ENCODE measurements at places on chromosomes 3 and 15. TPM values are rescaled to one million over a fixed set of nuclear protein-coding genes. Genes with fewer than 3 reads are reported as not detected.

EXD1 gene
- total RNA-seq = not detected

DNA sequence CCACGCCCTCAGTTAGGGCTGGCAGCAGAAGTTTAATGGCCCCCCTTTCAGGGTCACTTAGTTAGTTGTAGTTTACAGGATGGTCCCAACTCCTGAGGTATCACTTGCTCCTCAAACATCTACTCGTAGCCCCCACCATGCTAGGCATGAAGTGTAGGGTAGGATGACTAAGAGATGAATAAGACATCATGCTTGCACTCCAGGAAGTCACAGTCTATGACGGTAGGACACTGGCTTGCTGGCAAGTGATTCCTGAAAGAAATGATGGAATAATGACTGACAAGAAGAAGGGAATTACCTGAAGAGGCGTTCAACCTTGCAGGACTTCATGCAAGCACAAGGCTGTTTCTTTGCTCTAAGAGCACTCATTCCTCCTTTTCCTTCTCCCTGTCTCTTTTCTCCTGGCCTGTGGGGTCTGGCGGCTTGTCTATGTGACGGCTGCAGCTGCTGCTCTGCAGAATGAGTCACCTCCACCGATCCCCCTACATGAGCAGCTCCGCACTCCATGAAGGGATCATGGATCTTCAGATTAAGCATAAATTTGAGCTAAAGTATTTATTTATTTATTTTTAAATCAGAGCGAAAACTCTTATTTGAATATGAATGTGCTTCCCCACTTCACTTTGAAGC is 82.9 kb upstream of the BOC start:
- no peak for DNase-seq

GRCh38 chr3:197343656-197344408 is 45.4 kb upstream of the DLG1 start:
- no peak for DNase-seq

GRCh38 chr3:24237971-24238706 is 256.5 kb downstream of the THRB start:
- peak; percentile 11 for DNase-seq

DNA sequence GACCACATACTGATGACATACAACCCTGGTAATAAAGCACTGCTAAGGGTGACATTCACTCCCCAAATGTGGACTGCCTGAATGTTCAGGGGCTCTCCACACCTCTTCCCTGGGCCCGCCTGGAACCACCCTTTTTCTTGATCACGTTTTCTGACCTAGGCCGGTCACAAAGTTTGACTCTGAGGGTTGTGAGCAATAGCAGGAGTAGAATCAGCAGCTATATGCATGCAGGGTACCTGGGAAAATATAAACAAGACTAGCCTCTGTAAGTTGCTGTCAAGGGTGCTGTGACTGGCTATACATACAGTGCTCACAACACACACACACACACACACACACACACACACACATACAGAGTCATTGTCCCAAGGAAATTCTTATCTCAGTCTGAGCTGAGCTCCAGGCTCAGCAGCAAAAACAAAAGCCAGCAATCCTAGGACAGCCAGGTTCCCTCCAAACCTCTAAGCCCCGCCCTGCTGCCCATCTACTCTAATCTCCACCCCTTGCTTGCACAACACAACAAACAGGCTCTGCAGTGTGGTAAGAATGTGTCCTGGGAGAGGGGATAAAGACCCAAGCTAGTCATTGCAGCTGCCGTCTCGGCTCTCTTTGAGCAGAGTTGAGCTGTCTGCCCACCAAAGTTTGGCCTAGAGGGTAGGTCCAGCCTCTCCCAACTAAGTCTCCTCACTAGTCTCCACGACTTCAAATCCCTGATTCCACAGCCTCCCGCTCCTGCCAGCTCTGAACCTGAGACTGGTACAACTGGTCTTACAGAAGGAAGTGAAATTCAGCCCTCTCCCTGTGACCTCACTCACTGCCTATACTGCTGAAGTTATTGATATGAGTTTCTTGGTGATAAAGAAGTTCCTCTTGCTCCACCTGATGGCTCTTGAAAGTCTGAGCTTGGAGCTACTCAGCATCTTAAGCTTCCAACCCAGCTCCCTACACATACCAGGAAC is 2.2 kb downstream of the BMF start:
- no peak for DNase-seq

TIGIT gene
- 185 TPM for total RNA-seq

DNA sequence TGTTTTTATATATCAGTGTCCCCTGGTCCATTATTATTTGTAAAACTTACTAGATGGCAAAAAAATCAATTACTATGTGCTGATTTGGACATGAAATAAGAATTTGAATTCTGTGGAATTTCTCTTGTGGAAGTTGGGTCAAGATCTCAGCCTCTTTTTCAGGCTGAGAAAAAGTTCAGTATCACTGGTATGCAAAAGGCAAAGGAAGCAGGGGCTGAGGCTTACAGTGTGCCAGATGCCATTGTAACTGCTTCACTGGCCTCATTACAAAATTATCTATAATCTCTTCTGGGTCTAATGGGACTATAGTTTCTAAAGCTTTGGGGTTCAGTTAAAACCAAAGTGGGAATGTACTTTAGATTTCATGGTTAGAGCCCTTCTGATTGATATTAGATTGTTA is 125.9 kb upstream of the SLC7A14 start:
- DNase-seq = no peak

DNA sequence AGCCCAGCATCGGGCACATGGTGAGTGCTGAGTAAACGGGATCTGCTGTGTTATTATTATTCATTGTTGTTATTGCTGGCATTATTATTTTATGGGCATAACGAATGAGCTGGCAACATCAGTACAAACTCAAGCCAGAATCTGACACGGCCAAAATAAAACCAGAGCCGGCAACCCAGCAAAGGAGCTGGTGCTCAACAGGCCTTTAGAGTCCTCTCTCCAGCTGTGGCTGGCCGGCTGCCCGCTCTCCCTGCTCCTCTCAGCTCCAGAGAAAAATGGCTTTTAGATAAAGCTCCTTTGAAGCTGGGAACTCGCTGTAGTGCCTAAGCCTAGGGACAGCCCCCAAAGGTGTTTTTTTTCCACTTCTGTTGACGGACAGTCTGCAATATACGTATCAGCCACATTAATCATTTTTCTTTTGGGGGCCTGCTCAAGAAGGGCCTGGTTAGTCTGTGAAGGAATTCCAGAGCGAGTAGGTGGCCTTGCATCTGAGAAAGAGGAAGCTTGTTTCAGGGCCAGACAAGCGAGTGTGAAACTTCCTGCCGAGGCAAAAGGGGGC is 193.9 kb upstream of the UBE2E1 start:
- no peak for DNase-seq

DNA sequence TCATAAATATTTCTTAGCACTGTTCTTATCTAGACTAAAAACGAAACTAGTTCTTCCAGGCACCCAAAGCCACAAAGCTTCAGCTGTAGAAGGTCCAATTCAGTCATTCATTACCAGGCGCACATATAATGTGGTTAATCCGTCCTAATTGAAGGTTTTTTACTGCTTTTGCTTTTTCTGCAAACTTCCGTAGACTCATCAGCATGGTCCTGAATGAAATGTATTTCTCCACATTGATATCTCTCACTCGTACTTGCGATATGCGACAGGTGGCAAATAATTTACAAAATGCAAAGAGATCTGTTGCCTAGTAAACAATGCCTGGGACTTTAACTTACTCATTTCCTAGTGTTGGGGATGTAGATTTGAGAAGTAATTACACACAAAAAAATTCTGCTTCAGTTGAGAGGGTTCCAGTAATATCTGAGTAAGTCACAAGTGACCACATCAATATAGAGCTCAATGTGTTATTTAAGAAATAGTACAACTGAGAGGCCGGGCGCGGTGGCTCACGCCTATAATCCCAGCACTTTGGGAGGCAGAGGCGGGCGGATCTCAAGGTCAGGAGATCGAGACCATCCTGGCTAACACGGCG is 75.0 kb upstream of the MBNL1 start:
- DNase-seq = no peak

GRCh38 chr15:59812250-59812870 is 123.2 kb upstream of the BNIP2 start:
- DNase-seq = no peak

DNA sequence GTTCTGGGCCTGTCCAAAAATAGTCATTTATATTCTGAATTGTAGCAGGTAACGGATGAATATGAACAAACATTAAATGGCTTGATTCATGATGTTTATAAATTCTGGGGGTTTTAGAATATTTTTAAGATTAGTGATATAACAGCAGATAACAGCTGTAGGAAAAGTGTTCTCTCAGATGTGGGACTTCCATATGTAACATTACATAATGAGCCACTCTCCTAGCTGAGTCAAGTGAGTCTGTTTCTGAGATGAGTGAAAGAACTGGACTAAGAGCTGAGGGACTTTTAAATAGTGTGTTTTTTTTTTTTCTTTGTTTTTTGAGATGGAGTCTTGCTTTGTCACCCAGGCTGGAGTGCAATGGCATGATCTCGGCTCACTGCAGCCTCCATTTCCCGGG is 13.9 kb downstream of the YEATS2 start:
- DNase-seq = no peak

ANKRD34C gene
- not detected for total RNA-seq

GRCh38 chr15:31484986-31485385 is 158.4 kb downstream of the KLF13 start:
- DNase-seq = no peak

CASR gene
- total RNA-seq = not detected

- DNase-seq = no peak
These were observed 137.1 kb downstream of the VPS13C start for GRCh38 chr15:61923173-61923572.

DNA sequence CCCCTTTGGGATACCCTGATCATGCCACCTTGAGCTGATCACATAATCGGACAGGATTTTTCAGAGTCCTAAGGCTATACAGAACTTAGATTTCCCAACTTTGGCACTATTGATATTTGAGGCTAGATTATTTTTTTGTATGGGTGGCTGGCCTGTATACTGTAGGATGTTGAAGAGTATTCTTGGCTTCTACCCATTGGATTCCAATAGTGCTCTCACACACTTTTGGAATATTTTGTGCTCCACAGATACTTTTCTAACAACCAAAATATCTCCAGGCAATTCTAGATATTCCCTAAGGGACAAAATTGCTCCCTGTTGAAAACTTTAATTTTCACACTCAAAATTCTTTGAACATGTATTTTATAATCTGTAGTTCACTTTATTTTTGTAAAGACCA is 125.1 kb downstream of the ABI3BP start:
- no peak for DNase-seq

GRCh38 chr3:134840459-134840858 is 45.4 kb downstream of the EPHB1 start:
- no peak for DNase-seq

- no peak for DNase-seq
These were observed 1.0 kb downstream of the OGG1 start for GRCh38 chr3:9750556-9751411.

GRCh38 chr15:69854521-69855181 is 243.1 kb downstream of the TLE3 start:
- no peak for DNase-seq

DNA sequence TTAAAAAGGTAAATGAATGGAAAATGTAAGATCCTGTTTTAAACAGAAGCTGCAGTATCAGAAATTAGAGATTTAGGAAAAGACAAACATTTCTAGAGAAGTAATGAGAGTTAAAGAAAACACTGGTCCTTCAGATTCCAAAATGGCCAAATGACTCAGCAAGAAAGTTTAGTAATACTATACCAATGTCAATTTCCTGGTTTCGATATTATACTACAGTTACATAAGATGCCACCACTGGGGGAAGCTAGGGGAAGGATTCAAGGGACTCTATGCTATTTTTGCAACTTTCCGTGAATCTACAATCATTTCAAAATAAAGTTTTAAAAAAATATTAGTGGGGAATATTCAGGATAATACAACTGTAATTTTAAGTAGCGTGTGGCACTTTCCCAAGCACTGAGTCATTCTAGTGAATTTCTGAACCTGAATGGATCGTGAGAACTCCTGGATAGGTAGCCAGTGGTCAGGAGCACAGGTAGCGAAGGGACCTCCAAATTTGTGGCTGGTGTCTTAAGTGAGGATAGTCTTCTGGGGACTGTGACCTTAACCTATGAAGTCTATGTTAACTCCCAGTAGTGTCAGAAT is 37.6 kb downstream of the TMCC1 start:
- no peak for DNase-seq

SYNPR gene
- not detected for total RNA-seq

DNA sequence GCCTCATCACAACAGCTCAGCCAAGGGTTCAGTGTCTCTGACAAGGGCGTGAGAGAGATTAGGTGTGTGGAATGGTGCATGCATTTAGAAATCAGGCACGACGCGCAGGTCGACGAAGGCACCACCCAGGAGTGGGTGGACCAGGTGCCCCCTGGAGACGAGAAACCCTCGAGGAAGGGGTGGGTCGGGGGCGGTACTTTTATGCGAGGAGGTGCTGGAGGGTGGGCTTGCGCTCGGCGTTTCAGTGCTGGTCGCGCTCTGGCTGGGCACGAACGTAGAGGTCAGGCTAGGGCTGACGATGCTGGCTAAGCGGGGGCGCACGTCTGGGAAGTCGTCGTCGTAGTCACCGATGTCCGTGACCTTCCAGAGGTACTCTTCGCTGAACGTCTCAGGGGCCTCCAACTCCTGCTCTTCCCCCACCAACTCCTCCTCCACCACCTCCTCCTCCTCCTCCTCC is 393 bp downstream of the ERICH6 start:
- peak; percentile 75 for DNase-seq

ABI3BP gene
- not detected for total RNA-seq

WDR93 gene
- not detected for total RNA-seq

CCNB2 gene
- 30.3 TPM for total RNA-seq

DNA sequence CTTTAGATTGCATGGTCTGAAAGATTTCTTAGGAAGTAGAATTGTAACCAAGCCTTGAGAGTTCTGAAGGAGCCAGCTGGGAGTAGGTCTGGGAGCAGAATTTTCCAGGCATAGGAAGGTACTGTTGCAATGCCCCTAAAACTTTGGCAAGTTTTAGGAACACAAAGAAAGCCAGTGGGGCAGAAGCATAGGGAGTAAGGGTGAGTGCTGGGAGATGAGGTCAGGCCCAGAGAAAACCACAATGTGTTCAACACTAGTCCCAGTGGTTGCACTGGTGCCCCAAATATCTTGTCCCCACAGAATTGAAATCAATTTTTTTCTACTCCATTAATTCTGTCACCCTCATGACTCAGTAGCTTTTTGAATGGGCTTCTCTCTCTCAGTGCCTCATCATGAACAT is 120.7 kb upstream of the GALNT15 start:
- no peak for DNase-seq

DNA sequence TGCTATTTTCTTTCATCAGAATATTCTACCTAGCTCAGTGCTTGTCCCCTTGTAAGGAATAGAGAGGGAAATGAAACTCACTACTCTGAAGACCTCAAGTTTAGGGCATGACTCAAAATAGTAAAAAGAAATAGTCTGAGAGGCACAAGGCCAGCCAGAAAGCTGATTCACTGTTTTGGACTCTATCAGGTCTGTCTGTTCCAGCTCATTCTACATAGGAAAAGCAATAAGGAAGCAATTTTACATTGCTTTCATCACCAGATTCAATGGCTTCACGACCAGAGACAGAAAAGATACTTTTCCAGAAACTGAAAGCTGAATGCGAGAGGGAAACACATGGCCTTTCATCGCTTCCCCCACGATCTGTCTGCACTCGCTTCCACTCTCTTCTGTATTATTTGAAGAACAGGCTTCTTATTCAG is 276.0 kb downstream of the GBE1 start:
- no peak for DNase-seq

GRCh38 chr3:151318991-151319390 is 2.4 kb upstream of the GPR87 start:
- no peak for DNase-seq

GRCh38 chr15:50024281-50024680 is 94.8 kb downstream of the ATP8B4 start:
- no peak for DNase-seq

GRCh38 chr3:50575372-50575771 is 6.0 kb downstream of the HEMK1 start:
- no peak for DNase-seq

GRCh38 chr3:43055806-43056770 is 49.8 kb downstream of the POMGNT2 start:
- DNase-seq = no peak

All from CD8-positive, alpha-beta memory T cell (primary cell).